Gastrocnemius medialis (tissue), 4 donors: ENCODE measurements at places on chromosomes 7 and 10. TPM values are rescaled to one million over a fixed set of nuclear protein-coding genes. Genes with fewer than 3 reads are reported as not detected.

DNA sequence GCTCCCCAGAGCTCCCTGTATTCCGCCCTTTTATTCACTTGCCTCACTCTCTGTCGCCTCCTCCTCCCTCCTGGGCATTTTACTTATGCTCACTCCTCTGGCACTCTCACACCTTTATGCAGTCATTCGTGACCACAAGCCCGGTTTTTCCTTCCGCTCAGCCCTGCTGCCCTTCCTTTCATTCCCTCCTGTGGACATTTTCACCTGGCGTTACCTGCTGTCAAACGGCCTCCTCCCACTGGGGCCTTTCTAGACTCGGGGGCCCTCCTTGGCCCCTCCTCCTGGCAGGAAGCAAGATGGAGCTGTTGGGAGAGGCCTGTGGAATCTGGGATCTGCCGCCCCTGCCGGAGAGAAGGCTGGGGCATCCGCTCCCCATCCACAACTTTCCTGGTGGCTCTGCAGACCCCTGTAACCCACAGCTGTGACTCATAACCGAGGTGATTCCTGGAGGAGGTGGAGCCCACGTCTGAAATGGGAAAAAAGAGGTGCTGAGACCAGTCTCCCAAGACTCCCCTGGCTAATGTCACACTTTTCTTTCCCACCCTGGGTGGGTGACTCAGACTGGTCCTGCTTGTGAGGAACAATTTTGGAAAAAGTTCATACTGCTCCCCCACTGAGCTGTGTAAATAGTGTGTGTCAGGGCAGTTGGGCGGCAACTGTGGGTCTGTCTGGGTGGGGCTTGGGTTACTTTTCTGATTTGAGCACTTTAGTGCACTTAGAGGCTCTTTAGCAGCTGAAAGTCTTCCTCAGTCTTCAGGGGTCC lies 1.2 kb downstream of the VCL start:
- peak; percentile 49 for DNase-seq

- DNase-seq, result no peak
Observed at GRCh38 chr10:129812398-129812797, 151.7 kb downstream of the EBF3 start.

DNA sequence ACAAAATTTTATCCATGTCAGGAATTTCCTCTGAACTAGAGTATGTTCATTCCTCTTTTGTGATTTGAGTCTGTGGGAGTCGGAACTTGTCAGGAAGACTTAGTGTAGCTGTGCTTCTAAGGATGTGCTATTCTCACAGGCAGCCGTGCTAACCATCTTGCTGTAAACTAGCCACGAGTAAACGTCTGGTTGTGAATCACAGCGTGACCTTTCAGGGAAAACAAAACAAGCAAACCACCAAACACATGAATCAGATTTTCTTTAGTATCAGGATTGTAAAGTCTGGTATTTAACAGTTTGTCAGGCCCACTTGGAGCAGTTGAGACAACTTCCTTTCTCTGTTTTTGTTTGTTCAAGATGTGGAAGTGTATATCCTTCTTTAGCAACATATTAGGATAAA lies 32.0 kb downstream of the AUTS2 start:
- DNase-seq, result no peak

GNA12 gene
- total RNA-seq, result 8.4 TPM

POLR2J gene
- total RNA-seq, result 56.6 TPM
